ENCODE measurements at places on chromosomes 7 and 10.

GRCh38 chr10:106711313-106711906 is 453.1 kb downstream of the SORCS1 start:
- no peak for DNase-seq

DNA sequence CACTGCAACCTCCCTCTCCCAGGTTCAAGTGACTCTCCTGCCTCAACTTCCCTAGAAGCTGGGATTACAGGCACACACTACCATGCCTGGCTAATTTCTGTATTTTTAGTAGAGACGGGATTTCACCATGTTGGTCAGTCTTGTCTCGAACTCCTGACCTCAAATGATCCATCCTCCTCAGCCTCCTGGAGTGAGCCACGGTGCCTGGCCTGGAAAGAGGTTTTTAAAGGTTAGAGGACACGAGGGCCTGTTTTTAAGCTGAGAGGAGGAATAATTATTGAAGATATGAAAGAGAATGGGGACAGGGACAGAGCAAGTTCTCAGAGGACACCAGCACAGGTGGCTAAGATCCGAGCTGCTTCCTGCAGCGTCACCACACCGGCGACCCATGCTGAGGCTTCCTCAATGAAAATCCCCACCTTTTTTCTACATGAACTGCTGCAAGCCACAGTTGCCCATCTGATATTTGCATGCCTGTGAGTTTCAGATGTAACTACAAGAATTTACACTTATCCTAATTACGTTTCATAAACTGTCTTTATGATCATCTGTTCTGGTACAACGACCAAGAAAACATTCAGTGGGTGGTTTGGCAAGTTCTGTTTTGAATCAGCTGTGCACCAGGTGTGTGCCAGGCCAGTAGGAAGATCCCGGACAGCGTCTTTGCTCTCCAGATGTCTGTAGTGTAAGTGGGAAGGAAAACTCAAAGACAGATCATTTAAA is 76.0 kb downstream of the HIP1 start:
- no peak for DNase-seq

DNA sequence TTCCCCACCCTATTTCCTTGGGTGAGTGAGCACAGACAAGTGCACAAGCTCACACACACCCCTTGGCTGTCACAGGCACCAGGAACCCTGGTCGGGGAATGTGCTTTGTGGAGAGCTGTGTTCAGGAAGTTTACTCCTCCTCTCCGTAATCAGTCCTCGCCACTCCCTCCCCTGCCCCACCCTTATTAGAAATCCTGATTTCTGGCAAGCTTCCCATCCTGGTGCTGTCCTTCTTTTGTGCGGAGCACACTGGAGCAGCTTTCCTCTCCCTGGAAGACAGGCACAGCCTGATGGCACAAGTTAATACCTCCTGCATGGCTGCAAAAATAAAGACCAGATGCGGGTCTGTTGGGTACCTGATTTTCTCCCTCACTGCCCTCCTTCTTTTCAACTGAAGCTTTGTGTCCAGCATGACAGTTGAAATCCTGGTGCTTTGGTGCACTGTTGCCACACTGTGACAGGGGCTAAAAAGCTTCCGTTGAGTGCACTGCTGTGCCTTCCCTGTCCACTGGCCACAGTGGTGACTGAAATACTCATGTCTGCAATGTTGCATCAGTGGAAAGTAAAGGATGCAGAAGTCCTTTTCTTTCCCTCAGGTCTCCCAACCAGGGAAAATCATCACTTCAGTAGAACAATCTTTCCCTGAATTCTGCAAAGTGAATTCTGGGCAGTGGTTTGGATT is 55.0 kb downstream of the LRRC4 start:
- DNase-seq, result no peak

DNA sequence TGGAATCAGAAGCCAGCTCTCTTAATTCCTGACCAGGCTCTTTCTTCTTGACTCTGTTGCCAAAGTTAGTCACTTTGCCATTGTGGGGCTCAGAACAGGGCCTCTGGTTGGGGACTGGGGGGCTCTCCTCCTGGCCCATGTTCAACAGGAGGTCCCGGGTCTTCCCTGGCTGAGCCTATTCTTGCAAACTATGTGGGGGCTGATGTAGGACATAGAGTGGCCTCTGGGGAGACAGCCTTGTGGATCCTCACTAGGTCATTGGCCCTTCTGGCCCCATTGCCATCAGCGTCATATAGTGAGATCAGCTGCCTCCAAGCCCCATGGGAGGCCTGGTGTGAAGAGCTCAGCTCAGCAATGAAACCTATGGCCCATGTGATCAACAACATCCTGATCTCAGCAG is 77.6 kb upstream of the LEP start:
- DNase-seq, result no peak

- DNase-seq, result no peak
Observed at GRCh38 chr7:41696323-41696916, 6.5 kb downstream of the INHBA start.

DNA sequence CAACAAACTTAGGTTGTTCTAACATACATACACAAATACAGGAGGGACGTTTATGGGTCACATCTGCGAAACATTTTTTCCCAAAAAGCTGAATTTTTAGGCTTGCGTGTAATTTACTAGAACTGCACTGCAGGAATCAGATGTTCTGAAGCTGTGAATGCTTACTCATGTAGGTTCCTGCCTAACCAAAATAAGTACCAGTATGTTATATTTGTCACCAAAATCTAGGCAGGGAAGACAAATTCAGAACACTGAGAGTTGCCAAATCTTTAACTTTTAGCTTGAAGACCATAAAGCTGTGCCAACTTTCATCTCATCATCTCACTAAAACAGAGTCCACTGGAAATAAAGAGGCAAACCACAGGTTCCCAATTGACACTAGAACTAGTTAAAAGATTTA is 5.7 kb downstream of the UBE2H start:
- no peak for DNase-seq

DNA sequence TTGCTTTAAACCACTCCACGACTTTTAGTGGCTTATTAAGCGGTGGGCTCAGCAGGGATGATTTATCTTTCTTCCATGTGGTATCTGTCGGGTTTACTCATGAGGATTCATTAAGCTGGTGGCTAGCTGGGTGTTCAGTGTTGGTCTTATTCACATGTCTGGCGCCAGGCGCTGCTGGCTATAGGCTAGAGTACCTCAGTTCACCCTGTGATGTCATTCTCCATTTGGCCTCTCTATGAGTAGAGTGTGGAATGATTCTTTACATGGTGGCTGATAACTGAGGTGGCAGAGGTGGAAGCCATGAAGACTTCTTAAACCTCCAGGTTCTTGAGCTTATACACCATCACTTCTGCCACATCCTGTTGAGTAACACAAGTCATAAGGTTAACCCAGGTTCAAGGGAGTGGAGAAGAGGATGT is 115.4 kb downstream of the MLLT10 start:
- DNase-seq, result no peak

DNA sequence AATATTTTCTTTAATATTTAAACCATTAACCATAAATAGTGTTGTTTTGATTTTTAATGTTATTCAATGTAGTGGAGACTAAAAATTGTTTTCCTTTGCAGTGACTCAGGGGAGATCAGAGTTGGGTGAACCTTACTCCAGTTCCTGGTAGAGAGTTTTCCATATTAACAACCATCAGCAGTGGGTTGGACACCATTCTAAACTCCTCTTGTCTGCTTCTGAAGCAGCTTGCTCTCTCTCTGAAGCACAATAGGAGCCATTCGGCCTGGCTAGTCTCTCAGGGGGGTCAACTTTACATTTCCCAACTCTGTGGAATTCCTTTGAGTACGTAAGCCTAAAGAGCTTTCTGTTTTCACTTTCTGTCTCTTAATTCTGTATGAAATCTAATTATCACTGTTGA is 9.4 kb upstream of the NRG3 start:
- DNase-seq, result no peak

GRCh38 chr7:4765776-4766490 is 9.5 kb upstream of the AP5Z1 start:
- DNase-seq, result no peak

DNA sequence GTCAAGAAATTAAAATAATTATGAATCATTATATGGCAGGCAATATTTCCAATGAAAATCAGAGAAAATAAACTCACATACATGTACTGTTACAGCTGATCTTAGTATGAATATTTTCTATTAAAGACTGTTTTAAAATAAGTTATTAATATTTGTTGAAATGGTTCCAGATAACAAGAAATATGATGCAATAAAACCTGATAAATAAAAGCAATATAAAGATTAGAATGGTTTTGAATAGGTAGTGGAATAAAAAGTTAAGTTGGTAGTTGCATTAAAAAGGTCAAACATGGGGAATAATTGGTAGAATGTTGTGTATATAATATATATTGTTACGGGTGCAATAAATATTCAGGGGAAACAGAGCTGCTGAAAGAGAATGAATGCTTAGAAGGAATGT is 52.5 kb downstream of the MEST start:
- DNase-seq, result no peak

DNA sequence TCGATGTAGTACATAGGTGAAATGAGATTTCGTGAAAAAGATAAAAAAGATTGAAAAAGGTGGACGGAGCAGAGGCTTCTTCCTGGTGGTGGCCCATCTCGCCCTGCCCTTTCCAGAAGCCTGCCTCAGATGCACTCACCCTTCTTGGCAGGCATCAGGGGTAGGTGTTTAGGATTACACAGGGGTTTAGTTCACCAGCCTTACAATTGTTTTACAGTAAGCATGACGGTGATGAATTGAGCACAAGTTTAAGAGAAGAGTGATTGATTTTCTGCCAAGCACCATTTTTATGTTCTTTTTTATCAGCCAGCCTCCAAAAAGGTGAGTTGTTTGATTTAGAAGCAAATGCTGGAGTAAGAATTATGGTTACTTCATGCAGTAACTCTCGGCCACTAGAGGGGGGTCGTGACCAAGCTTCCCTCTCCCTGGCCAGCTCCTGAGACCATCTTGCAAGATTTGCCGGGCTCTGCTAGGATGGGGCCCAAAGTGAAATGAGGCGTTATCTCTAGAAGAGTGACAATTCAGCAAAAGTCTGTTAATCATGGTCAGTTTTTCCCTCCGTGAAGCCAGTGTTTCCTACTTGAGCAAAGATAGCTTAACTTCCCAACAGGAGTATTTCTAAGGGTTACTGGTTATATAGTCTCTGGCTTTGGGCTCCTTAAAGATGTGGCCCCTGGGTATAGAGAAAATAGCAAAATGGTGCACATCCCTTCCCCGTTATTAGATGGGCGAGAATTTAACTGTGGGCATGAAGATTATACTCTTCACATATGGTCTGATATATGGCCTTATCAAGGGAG is 228.8 kb downstream of the BMPER start:
- DNase-seq, result peak; percentile 26

DNA sequence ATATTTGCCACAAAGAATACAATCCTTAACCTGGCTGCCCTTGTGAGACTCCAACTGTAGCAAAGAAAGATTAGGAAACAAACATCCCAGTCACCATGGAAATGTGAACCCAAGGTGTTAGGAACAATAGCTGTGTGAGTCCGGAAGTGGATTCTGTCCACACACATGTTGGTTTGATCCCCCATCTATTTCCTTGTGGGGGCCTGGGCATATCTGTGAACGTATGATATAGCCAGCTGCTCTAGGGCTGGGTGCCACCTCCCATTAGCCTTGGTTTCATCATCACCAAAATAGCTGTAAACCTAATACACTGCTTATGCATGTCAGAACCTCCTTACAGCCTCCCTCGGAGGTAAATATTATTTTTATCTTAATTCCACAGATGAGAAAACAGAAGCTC is 26.4 kb downstream of the GRK5 start:
- no peak for DNase-seq

DNA sequence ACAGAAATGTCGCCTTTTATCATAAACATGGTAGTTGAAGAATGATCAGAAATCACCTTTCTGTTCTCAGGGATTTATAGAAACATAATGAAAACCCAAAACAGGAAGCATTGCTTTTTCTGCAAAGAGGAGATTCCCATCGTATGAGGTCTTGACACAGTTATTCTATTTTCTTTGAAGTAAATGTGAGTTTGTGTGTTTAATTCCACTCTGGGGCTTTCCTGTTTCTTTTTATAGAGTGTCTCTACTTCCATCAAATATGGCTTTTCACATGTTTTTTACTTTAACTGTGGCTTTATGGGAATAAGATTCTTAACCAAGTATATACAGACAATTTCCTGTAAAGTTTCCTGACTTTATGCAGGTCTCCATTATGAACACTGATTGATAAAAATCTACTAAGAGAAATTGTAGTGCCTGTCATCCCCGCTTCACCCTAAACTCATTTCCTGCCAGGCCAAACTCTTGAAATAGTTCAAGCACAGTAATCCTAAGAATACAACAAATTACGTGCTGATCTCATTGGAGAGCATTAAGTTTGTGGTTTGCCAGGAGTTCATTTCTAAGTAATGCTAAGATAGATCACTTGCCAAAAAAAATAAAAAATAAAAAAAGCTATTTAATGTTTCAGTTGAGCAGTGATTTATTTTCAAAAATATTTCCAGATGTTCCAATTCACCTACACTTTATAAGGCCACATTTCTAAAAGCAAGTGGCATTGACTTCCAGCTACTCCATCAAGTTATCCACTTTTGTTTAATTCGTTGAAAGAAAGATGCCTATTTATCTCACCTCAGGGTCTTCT is 52.2 kb upstream of the SEC61G start:
- no peak for DNase-seq

GRCh38 chr10:71383972-71384687 is 12.6 kb upstream of the CDH23 start:
- peak; percentile 56 for DNase-seq

- no peak for DNase-seq
Observed at GRCh38 chr10:31464552-31464951, 145.5 kb downstream of the ZEB1 start.

GRCh38 chr7:129373651-129374428 is 60.4 kb upstream of the STRIP2 start:
- DNase-seq, result no peak

DNA sequence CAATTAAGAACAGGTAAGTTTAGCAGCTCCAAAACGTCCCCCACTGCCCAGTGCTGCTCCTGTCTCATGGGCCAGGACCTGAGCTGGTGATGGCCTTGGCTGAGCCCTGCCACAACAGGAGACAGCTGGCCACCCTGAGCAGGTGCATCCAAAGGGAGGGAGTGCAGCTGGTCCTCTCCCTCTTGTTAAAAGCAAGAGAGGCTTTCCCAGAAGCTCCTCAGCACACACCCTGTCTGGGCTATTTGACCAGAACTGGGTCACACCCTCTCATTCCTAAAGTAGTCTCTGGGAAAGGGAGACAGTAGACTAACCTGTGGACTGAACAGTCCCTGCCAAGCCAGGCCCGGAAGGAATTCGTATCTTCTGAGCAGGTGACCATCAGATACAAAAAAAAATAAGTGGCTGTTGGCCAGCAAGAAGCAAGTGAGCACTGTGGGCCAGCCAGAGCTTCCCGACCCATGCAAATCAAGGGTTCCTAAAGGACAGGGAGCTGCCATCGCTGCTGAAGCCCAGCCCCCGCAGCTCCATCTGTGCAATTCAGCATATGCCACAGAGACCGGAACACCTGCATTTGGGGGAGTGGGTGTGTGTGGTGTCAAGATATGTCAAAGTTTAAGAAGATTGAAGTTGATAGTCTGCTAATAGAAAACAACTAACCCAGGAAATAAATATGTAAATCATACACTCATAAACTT is 2.1 kb upstream of the TMEM72 start:
- DNase-seq, result no peak

DNA sequence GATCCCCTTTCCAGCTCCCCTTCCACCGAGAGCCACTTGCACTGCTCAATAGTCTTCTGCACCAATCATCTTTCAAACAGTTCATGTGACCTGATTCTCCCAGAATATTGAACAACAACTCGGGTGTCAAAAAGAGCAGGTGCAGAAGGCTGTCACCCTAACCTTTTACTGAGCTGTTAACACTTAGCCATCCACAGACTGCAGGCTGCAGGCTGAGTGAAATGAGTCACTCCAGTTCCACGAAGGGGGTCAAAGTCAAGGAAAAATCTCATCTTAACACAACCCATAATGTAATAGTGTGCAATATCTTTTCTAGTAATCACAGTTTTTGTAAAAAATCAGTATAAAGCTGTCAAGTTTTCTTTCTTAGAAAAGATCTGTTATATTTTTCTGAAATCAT is 63.1 kb downstream of the MTPAP start:
- no peak for DNase-seq
